ENCODE measurements at places on chromosomes 2 and 18.

GRCh38 chr2:60553495-60554073, at the start of gene BCL11A:
Gene BCL11A, minus strand, starts transcription at chr2:60553654. Its CDS starts 384 bp downstream, at chr2:60553270.
- DNase-seq, result peak; percentile 79

GRCh38 chr18:72171596-72171995, 372.5 kb downstream of the CBLN2 start:
- DNase-seq, result no peak

DNA sequence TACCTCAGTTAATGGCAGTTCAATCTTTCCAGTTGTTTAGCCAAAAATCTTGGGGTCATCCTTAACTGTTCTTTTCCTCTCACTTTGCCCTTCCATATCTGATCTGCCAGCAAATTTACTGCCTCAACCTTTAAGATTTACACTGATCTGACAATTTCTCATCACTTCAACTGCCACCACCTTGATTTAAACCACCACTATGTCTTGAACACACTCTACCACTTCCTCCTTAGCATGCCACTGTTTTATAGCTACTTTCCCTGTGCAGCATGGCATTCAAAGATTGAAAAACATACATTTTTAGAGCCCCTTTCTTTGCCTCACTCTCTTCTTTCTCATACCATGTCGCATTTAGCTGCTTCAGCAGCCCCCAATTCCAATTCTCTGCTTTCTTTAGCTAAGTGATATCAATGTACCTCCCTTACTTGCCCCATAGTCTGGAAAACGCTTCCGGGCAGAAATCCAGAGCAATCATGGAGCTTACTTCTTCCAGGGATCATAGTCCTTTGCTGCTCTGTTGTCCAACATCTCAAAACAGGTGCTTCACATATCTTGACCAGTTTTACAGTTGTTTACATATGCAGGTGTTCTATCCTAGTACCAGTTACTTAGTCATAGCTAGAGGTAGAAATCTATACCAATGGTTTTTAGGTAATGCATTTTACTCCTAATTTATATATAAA, 10.9 kb downstream of the PGAP1 start:
- DNase-seq, result no peak

GRCh38 chr2:38581193-38582147, 21.3 kb downstream of the HNRNPLL start:
- peak; percentile 36 for DNase-seq

DNA sequence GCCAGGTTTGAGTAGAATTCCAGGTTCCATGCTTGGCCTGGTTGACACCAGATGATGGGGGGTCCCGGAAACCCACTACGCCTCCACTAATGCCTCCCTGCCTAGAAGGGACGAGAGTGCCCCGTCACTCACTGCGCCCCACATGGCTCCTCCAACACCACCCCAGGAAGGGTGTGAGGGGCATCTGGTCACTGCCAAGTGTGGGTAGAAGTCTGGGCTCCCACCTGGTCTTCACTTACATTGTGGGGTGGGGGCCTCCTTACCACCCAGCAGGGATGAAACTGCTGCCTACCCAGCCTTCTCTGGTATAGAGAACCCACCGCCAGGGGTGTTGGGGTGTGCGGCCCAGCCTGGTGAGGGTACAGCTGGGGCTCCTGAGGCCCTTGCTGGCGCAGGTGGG, 65.2 kb upstream of the B3GNT7 start:
- DNase-seq, result no peak

DNA sequence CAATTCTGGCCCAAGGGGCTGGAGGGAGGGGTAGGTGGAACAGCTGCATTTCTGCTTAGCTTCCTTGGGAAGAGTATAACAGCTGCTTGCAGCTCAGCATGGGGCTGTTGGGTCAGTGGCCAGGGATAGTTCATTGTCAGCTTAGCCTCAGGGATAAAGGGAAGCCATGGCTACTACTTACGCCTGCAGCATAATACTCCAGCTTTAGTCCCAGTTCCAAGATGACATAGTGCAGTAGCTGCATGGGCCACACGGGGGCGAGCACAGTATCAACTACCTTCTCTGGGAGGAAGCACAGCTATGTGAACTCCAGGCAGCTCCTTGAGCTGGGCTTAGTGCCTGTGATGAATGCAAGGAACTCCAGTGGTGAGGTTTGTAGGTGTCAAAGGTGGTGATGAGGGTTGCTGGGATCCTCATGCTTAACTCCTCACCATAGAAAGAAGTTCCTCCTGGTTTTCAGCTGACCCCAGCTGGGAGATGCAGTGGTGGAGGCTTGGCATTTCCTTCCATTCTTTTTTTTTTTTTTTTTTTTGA, 35.4 kb upstream of the RHOB start:
- peak; percentile 29 for DNase-seq

All from DMS 273 treated with DMSO at 0.1 percent for 48 hours (cell line).